ENCODE measurements at places on chromosomes 7 and 10.

- no peak for DNase-seq
These were observed 550.2 kb downstream of the GALNT17 start for GRCh38 chr7:71682181-71682580.

DNA sequence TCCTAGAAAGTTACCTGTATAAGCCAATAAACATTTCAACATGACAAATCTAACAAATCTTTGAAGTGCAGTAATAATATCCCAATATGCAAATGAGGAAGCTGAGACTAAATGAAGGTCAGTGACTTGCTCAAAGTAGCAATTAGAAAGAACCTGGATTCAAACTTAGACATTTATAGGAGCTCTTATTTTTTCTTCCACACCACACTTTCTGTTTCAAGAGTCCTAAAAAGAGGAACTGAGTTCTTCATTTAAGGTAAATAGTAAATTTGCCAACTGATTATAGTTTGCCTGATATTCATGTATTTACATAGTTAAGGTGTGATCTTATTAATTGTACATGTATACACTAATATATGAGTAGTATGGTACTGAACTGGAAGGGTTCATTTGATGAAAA, 44.0 kb downstream of the KLHDC10 start:
- no peak for DNase-seq

- DNase-seq, result peak; percentile 34
These were observed 11.3 kb upstream of the SLC25A28 start for GRCh38 chr10:99631496-99631895.

- no peak for DNase-seq
These were observed 23.9 kb upstream of the CYP2C19 start for GRCh38 chr10:94738588-94738987.

- no peak for DNase-seq
These were observed 72.1 kb downstream of the RNF133 start for GRCh38 chr7:122626785-122627184.

- no peak for DNase-seq
These were observed 42.5 kb downstream of the ABLIM1 start for GRCh38 chr10:114615600-114616007.

GRCh38 chr10:71237843-71238623, 25.7 kb downstream of the UNC5B start:
- no peak for DNase-seq

DNA sequence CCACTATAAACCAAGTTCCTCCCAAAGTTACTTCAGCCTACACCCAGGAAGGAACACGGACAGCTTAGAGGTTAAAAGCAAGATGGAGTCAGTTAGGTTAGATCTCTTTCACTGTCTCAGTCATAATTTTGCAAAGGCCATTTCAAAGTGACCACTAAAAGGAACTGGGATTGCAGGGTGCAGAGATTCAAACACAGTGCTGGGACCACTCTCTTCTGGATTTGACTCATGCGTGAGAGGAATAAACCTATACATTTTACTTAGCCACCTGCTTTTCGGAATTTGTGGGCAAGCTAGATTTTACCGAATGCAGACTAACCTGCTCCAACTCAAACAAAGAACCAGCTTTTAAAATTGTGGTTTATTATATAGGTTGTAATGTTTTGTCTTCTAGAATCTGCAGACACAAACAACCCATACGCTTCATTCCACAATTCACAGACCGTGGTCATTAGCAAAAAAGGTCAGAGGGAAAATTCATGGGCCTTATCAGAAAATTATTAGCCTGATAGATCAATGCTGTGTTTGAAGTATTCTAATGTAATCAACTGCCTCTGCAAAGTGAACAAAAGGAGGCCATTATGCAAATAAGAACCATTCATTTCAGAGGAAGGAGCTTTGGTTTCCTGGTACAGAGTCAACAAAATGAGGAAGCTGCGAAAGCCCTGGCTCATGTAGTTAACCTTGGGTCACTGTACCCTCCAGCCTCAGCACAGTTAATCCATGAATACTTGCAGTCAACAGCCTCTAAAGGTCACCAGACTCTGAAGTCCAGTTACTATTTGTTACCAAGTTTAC, 342.7 kb upstream of the KLF6 start:
- DNase-seq, result no peak

GRCh38 chr7:80748363-80749042, 110.1 kb downstream of the CD36 start:
- no peak for DNase-seq

DNA sequence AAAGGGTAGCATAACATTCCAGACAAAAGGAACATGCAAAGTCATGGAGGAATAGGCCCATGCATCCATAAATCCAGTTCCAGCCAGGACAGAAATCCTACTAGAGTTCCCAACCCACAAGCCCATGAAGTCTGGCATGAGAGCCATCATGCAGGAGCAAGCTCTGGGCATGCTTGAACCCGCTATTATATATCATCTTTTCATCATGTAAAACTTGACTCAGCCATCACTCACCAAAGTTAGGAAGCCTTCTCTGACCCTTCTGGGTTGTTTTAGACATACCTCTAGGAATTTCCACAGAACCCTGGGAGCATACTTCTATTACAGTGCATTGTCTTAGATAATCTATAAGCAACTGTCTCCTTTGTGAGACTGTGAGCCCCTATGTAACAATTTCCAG, 293.0 kb upstream of the NPSR1 start:
- no peak for DNase-seq

DNA sequence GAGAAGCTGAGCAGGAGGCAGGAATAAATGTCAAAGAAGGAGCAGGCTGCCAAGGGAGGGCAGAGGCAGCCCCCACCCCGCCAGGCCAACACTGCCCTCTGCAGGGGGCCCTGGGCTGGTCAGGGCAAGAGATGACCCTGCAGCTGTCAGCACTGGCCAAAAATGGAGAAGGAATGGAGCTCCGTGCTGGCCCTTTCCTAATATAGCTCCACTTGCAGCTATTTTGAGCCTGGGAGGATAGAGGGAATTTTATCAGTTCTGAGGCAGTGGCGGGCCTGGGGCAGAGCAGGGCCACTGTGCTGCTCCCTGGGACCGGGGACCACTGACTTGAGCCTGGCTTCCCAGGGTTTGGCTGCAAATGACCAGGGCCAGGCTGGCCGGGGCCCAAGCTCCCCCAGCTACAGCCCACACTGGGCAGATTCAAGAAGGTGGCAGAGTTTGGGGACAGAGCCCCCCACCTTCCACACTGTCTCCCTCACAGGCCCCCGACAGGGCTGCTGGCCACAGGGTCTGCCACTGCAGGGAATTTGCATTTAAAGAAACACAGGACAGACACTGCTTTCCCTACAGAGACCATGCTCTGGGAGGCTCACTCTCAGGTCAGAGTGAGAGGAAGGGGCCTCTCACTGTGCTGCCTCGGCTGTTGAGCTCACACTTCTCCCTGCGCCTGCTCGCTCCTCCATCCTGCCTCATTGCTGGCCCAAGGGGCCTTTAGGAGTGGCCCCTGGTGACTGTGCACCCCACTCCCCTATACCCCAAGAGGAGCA, 16.2 kb downstream of the LDB3 start:
- peak; percentile 28 for DNase-seq

GRCh38 chr10:14262836-14263425, 67.8 kb downstream of the FRMD4A start:
- DNase-seq, result no peak

DNA sequence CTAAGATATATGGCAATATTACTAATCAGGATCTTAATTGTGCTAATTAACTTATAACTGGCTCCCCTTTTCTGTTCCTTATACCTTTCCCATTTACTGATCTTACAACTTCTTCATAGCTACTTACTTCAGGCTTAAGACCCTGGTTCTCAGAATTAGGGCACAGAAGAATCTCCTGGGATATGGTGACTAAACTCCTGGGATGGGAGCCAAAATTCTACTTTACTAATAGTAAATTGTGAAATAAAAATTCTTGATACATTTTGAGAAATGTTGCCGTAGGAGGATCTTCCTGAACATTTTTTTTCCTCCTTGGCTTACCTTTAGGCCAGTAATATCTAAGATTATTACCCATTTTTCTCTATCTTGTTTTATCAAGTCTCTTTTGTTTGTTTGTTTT, 309.5 kb downstream of the ATRNL1 start:
- DNase-seq, result peak; percentile 51

GRCh38 chr10:549391-549790, 140.1 kb downstream of the DIP2C start:
- DNase-seq, result no peak

DNA sequence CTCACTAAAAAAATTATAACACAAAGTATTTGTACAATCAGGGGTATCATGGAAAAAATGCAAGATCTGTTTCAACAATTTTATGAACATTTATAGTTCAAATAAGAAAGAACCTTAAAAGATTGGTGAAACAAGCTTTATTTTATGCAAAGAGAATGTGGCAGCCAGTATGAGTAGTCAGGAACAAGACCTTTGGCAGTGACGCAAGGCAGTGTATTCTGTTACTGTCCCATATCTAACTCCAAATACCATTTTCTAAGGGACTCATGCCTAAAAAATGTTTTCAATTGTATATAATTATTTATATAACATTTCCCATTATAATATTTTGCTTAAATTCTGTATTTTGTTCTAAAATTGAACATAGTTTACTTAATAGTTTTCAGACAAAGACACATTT, 19.1 kb upstream of the FAM53B start:
- no peak for DNase-seq

DNA sequence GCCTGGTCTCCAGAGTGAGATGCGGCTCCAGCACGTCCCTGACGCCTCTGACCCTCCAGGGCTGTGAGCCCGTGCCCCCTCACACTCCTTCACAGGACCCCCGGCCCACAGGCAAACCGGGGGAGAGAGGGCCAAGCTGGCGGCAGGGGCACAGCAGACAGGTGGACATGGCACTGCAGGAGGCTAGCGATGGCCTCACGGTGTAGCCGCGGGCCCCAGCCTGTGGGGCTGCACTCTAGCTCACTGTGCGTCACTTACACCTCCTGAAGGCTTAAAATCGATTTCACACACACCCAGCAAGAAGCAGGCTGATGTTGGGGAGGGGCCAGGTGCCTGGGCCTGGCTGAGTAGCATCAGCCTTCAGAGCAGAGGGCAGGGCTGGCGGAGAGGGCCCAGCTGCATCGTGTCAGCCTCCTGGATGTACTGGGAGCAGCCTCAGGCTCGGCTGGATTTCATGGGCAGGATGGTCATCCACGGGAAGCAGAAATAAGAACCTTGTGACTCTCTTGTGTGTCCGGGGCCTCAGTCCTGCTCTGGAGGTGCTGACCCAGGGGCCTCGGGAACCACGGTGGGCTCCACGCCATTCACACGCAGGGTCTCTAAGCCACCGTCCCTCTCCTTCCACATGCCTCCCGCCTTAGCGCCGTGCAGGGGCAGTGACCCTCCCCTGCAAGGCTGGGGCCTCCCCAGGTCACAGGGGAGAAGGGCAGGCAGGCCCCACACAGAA, 19.4 kb upstream of the KNDC1 start:
- no peak for DNase-seq

DNA sequence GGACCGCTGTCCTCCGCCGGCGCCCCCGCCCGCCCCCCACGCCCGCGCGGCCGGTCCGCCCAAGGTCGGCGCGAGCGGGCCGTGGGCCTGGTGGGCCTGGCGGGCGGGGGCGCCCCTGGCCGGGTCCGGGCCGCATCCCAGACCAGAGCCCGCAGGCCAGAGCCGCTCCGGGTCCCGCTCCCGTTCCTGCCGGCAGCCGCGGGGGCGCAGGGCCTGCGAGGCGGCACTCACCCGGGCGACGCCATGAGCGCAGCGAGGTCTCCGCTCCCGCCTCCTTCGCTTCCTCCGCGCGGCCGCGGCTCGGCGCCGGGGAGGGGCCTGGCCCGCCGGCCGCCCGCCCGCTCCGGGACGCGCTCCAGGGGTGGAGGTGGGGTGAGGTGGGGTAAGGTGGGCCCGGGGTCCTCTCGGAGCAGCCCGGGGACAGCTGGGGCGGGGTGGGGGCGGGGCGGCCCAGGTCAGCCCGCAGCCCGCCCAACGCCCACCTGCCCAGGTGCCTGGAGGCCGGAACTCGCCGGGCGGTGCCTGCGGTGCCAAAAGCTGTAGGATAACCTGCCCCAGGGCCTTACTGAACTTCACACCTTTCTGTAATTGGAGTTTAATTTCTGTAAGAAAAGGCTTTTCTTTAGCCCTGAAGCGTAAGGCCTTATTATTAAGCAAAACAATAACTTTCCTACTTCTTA, at the start of gene URGCP:
TSS of gene URGCP (minus strand) at position 266 of the 680 bp plus-strand sequence. CDS start at position 245, 21 bp downstream.
- peak; percentile 45 for DNase-seq

- DNase-seq, result no peak
These were observed 109.4 kb downstream of the FAM107B start for GRCh38 chr10:14665304-14665703.

GRCh38 chr7:106870983-106871410, 5.9 kb downstream of the PIK3CG start:
- DNase-seq, result no peak

GRCh38 chr7:108007261-108007660, 4.3 kb upstream of the LAMB1 start:
- no peak for DNase-seq

DNA sequence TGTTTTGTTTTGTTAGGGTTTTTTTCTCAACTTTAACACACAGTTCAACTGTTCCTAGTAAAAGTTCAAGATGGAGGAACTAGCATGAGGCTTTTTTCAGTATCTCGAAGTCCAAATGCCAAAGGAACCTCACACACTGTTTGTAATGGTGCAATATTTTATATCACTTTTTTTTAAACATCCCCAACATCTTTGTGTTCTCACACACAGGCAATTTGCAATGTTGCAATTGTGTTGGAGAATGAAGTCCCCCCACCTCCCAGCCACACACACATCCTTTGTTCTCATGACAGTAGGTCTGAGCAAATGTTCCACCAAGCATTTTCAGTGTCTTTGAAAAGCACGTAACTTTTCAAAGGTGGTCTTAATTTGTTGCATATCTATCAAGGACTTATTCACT, 120.9 kb downstream of the TWIST1 start:
- DNase-seq, result no peak

- DNase-seq, result no peak
These were observed 38.2 kb upstream of the PFKFB3 start for GRCh38 chr10:6164271-6165095.

GRCh38 chr10:53022611-53023088, 250.1 kb upstream of the MBL2 start:
- DNase-seq, result no peak

DNA sequence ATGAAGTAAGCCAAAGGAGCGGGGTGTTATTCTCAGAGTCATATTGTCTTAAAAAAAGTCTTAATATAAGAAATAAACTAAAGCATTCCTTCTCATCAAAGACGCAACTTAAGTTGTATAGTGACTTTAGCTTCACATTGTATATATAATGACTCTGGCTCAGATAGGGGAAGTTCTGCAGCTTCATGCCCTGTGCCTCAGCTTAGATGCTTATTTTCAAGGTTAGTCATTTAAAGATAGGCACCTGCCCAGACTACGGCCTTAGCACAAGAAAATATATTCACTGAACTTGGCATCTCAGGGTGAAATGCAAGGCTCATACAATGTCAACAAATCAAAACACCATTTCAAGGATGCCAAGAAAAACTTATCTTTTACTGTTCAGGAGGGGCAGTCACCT, 52.8 kb upstream of the DNAJB12 start:
- no peak for DNase-seq

DNA sequence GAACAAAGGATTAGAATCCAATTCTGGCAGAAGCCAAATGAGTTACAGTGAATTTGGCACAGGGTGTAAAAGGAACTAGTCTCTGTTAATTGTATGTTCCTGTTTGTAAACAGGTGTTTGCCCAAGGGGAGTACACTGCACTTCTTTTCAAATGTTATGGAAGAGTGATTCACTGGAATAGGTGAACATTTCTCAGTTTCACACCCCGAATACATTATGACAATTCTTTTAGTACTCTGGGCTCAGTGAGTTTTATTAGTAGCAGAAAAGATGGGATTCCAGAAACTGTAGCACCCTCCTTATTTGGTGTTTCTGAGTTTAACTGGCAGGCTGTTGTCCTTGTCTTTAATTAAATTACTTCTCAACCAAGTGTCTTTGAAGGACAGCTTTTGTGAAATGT, 329.2 kb downstream of the BBS9 start:
- no peak for DNase-seq

GRCh38 chr7:116920359-116920758, 32.9 kb upstream of the ST7 start:
- DNase-seq, result no peak

Measured in EL (cell line).